ENCODE measurements at places on chromosomes 2 and 18.

DNA sequence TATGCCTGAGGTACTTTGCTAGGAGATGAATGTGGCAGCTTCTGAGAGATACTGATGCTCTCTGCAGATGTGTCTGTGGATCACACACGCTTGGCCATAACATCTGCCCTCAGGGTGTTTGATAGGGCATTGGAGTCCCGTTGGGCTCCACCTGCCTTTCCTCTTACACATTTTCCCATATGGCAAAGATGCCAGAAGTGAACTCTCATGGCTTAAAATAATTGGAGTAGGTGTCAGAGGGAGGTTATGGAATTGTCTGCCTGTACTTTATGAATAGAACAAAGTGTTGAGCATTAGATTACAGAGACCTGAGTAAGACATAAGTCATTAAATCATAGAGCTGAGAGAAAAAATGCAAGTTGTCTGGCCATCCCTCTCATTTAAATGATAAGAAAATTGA, 75.3 kb upstream of the PNPT1 start:
- DNase-seq: no peak

GRCh38 chr2:120917886-120918285, 182.2 kb downstream of the GLI2 start:
- no peak for DNase-seq

- no peak for DNase-seq
Measured at GRCh38 chr18:23121133-23121532, 14.2 kb upstream of the CABLES1 start.

DNA sequence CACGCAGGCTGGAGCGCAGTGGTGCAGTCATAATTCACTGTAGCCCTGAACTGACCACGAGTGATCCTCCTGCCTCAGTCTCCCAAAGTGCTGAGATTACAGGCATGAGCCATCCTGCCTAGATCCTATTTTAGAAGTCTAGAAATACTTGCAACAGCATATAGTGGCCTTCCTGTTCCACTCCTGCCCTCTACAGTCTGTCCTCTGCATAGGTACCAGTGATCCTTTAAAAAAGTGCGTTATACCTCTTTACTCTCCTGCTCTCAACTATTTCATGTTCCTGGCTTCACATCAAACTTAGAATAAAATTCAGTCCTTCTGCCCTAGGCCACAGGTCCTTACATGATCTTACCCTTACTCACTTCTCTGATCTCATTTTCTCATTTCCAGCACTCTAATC, 6.0 kb downstream of the COMMD1 start:
- no peak for DNase-seq

DNA sequence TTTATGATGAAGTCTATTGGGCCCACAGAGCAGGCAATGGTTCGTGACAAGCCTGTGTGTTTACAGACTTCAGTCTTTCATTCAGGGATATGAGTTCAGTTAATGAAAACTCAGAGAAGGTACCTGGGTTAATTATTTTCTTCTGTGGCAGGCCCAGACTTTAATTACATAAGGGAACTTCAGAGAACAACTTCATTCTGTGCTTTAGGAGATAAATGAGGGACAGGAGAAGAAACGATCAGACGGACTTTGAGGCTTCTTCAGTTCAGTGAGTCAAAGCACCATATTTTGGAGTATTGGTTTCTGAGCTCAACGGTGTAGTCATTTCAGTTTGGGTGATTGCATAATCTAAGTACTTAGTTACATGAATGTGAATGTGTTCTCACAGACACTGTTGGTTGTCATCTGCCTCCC, 203.0 kb upstream of the KCNJ3 start:
- no peak for DNase-seq

DNA sequence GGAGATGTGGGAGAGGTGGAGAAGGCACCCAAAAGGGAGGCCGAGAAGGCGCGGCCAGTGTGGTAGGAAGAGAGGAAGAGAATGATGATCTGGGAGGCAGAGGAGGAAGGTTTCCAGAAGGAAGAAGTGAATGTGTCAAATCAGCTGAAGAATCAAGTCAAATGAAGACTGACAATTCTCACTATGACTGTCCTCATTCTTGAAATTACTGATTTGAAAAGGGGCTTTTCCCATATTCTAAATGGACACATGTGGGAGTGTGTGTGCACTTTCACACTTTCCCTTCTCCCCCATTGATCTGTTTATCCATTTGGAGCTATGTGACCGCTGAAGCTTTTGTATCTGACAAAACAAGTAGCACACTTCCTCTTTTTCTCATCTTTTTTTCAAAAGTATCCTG, 6.1 kb downstream of the AFF3 start:
- DNase-seq: no peak

DNA sequence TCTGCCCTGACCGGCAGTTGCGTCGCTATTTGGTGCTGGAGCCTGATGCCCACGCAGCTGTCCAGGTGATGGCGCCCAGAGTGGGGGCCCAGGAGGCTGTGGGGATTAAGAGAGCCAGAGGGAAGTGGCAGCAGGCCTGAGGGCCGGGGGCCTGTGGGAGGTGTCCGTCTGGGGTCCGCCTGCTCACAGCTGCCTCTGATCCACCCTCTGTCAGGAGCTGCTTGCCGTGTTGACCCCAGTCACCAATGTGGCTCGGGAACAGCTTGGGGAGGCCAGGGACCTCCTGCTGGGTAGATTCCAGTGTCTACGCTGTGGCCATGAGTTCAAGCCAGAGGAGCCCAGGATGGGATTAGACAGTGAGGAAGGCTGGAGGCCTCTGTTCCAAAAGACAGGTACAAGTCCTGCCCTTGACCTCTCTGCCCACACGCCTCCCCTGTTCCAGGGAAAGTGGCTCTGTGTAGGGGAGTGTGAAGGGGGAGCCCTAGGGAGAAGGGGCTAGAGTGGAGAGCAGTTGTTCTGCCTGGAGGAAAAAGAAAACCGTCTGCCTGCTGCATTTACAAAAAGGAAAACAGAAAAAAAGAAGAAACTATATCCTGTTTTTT, 11.6 kb downstream of the STK11IP start:
- no peak for DNase-seq

GRCh38 chr2:69456950-69457445, 19.8 kb upstream of the NFU1 start:
- DNase-seq: no peak

DNA sequence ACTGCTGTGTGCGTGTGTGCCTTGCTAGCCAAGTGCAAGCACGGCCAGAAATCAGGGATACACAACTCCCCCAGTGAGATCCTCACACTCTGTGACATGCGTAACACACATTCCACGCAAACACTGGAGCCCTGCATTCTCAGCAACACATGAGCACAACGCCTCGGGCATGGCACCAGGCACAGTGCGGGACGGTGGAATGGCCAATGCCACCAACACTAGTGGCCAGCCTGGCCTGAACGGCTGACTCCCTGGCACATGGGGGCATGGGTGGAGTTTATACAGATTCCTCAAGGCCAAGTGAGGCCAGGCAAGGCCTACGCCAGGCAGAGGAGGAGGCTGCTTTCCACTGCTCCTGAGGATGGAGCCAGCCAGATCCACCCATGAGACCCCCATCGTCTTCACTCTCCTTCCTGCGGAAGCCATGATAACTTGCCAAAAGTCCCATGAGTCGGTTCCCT, 56.2 kb downstream of the ANKMY1 start:
- no peak for DNase-seq

DNA sequence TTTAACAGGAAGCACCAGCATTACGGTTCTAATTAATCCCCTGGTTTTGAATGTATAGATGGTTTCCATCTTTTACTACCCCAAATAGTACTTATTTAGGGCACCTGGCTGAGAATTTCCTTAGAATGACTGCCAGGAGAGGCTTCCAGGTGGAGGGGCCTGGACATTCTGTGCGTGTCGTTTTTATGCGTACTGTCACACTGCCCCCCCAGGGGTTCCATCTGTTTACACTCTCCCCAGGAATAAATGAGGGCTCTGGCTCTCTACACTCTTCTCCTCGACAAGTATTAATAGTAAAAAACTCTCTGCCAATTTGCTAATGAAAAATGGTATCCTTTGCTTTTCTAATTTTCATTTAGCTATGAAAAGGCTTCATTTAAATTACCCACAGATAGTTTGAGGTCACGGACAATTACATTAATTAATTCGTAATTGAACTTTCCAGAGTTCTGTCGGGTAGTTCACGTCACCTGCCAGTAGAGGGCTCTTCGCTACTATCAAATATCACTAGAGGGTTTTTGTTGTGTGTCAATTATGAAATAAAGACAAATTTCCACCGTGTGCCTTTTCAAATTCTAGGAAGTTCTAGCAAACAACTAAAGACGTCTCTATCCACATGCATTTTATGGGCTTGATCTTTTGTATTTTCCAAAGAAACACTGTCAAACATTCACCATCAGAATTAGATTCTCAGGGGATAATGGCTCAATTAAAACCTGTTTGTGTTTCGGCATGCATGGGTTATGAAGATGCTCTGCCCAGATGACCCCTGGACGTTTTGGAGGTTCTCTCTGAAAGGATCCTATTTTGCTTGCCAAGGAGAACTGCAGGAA, 88.8 kb upstream of the ASB18 start:
- peak; percentile 47 for DNase-seq

DNA sequence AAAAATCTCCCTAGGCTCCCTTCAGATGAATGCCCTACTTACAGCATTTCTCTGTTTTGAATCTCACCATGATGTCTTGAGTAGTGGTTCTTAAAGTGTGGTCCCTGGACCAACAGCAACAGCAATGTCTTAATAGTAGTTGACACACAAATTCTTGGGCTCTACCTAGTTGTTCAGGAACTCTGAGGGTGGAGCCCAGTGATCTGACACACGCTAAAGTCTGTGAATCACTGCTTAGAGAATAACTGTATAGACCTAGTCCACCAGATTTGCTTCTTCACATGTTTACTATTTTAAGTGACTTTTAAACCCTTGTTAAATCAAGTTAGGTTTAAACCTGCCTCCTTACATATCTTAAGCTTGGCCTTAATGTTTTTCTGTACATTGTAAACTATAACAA, 47.6 kb upstream of the ARHGAP15 start:
- no peak for DNase-seq

GRCh38 chr2:127087791-127088495, 19.0 kb downstream of the BIN1 start:
- DNase-seq: no peak

- no peak for DNase-seq
Measured at GRCh38 chr2:112694182-112694581, 26.6 kb upstream of the NT5DC4 start.

DNA sequence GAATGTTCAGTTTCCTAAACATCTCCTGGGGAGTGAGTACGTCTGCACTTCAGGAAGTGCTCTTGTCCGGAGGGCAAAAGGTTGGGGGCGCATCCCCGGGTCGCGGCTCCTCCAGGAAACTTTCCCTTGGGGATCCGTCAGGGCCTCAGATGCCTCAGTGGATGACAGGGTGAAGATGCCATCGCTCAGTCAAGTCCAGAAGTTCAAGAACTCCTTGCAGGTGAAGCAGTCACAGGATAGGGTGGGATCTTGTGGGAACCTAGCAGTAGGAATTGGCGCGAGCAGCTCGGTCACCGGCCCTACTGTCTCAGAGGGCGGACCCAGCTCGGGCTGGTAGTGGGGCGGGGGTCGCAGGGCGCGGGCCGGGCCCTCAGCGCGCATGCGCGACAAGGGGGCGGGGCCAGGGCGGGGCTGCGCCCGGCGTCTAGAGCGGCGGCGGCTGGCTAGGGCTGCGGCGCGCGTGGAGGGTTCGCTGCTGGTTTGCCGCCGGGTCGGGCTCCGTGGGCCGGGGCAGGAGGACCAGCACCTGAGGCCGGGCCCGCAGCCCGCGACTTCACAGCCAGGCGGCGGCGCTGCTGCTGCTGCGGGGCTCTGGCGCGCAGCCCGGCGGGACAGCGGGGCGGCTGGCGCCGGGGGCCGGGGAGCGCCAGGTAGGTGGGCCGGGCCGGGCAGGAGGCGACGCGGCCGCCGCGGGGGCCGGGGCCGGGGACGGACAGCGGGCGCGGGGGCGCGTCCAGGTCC, at the start of gene INPP4A:
INPP4A (plus strand) TSS at position 423 of the 741 bp plus-strand sequence. CDS start 75,191 bp downstream, outside the sequence.
- DNase-seq: peak; percentile 85

DNA sequence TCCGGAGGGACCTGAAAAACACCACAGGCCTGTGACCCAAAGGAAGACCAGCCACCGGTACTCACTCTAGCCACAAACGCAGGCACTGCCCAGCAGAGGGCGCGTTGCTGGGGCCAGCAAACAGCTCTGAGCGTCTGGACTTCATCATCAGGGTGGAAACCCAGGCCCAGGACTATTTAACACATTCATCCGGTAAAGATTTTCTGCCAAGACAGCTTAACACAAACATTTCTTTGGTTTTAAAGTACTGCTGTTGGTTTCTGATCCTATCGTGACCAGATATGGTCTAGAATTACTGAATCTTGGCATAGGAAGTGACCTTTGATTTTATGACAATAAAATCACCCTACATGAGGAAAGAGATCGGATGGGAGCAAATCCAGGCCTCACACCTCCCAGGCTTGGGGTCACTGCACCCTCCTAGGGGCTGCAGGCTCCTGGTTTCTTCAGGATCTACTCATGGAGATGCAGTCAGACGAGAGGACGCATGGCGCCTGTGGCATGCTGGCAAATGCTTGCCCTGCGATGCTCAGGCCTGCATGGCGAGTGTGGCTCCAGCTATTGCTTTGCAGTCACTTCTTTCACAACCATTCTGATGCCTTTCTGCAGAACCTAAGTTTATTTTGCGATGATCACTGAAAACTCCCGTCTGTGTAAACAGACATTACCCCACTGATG, 130.4 kb downstream of the COL4A4 start:
- peak; percentile 1 for DNase-seq

DNA sequence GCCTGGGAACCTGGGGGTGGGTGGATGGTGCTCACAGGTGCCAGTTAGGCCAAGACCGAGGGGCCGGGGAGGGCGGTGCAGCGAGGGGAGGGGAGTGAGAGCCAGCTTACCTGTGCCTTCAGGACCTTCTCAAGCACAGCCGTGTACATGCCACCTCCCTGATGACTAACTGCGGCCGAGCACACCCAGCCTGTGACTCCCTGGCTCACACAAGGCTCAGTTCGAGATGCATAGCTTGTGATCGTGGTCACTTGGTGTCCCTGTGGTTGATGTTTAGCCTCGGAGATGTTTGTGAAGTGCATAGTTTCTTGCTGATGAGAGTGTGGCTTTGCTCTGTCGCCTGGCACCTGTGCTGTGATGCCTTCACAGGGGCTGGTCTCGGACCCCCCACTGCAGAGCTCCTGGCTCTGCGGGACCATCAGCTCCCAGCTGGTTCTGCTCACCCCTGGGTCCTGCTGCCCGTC, 84.5 kb upstream of the ODC1 start:
- no peak for DNase-seq

- no peak for DNase-seq
Measured at GRCh38 chr2:174967691-174968260, 37.4 kb downstream of the CHN1 start.

- no peak for DNase-seq
Measured at GRCh38 chr2:6359964-6360363, 505.7 kb downstream of the CMPK2 start.

- no peak for DNase-seq
Measured at GRCh38 chr18:79806976-79807841, 9.5 kb downstream of the KCNG2 start.

GRCh38 chr2:69973335-69973735, 11.9 kb upstream of the ASPRV1 start:
- no peak for DNase-seq

DNA sequence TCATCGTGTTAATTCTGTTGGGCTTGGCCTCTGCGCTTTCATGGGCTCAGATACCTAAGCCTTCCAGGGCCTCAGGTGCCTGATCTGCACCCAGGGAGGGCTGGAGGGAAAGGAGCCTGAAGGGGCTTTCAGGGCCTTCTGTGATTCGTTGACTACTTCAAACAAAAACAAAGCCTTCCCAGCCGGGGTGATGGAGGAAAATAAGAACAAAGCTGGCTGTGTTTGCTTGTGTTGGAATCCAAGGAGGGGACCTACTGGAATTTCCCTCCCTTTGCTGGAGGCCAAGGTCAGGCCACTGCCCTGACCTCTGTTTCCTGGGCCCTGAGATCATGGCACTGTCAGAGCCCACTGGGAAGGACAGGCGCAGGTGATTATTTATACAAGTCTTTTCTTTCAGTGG, 135.3 kb downstream of the KLHL29 start:
- no peak for DNase-seq
